ENCODE measurements at places on chromosomes 12 and 14. TPM values are rescaled to one million over a fixed set of nuclear protein-coding genes. Genes with fewer than 3 reads are reported as not detected.
A peak's percentile ranks its signal among the peaks of the same experiment; 100 is the strongest.

- no peaks in the 10 kb centered on the region for H3K36me3 ChIP-seq
- H3K4me1 ChIP-seq = no peaks in the 10 kb centered on the region
- H3K27ac ChIP-seq = no peak overlapping the region
- no peak overlapping the region for H3K4me3 ChIP-seq
These were observed 115.1 kb downstream of the RIN3 start for GRCh38 chr14:92628636-92629035.

The OASL gene
- polyA plus RNA-seq = 0.57 TPM

DNA sequence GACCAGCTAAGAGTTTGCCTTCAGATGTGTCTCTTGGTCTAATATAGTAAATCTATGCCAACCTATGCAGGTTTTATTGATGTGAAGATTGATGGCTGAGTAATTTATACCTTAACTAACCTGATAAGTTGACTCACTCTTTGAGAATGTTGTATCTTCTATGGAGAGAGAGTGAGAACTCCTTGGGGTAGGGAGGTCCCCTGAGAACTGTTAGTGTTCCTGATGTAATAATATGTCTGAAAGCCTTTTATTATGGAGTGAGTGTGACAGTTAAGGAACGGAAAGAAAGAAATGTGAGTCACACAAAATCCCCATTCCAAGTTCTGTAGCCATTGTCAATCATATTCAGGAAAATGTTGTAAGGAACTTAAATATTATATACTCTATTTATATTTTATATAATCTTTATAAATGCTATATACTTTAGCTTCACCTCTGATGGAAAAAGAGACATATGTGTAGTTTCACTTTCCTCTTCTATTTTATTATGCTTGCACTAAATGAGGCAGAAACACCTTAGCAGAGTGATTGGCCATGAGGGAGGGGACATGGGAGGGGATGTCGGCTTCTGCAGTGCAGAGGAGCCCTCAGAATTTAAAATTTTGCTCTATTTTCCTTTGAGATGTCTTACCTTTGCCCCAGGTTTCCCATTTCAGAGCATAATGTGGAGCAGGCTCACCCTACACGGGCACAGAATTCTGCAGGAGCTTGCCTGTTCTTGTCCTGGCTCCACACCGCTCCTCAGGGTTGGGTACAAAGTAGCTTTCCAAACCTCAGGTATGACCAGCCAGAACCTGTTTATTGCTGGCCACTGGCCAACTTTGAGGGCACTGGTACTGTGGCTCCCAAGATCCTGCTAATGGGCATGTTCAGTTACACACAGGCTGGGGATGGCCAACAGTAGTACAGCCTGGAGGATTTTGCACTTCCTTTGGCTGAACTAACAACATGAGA, 57.7 kb downstream of the ARF6 start:
- H3K27me3 ChIP-seq = no peaks in the 10 kb centered on the region
- peaks cover 14% of the 10 kb centered on the region for H3K4me1 ChIP-seq
- H3K36me3 ChIP-seq = no peaks in the 10 kb centered on the region

- no peaks in the 10 kb centered on the region for H3K27me3 ChIP-seq
- H3K27ac ChIP-seq = no peak overlapping the region
- no peaks in the 10 kb centered on the region for H3K36me3 ChIP-seq
- H3K4me3 ChIP-seq = no peak overlapping the region
- H3K4me1 ChIP-seq = peaks cover 16% of the 10 kb centered on the region
- DNase-seq = no peak
These were observed 180.7 kb upstream of the PRICKLE1 start for GRCh38 chr12:42770261-42770660.

The GPR84 gene
- 0.37 TPM for polyA plus RNA-seq

- peaks cover 3% of the 10 kb centered on the region for H3K4me1 ChIP-seq
- no peak overlapping the region for H3K4me3 ChIP-seq
- no peak overlapping the region for H3K27ac ChIP-seq
- DNase-seq = no peak
- no peaks in the 10 kb centered on the region for H3K27me3 ChIP-seq
These were observed 48.1 kb downstream of the PTPN11 start for GRCh38 chr12:112466835-112467234.

- peak overlapping the region; percentile 67 for H3K27ac ChIP-seq
- peaks cover 4% of the 10 kb centered on the region for H3K4me1 ChIP-seq
- no peak for DNase-seq
- no peak overlapping the region for H3K4me3 ChIP-seq
- no peaks in the 10 kb centered on the region for H3K27me3 ChIP-seq
These were observed 230.8 kb downstream of the FOXN3 start for GRCh38 chr14:89185919-89186855.

DNA sequence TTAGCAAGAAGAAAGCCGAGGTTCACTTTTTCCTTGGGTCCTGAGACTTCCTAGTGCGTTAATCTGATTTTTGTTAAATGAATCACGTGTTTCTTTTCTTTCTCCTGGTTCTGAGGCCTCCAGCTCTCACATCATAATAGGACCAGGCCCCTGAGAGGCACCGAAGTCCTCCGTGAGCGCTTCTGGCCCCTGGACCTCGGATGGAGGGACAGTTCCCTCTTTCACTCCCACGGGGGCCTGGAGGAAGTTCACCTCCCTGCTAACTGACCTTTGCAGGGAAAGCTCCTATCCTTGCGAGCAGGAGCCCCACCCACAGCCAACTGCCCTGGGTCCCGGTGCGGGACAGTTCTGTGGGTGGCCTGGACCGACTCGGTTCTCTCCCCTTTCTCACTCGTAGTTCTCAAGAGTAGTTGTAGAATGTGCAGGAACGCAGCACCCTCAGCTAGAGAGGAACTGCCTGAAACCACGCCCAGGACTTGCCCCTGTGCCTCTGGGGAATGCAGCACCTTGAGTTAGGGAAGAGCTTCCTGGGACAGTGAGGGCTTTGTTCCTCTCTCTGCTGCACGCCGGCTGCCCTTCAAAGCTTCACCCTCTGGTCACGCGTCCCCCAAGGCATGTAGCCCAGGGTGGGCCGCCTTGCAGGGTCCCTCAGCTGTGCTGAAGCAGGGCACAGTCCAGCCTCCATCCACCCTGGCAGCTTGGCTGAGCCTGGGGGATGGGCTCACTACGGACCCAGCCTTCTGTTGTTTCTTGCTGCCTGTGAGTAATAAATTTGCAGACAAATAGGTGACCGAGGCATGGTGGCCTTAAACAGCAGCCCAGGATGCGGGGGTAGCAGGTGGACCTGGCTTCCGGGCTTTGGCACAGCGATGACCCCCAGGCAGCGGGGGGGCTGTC, 264.6 kb downstream of the ADGRD1 start:
- H3K27ac ChIP-seq = no peak overlapping the region
- no peaks in the 10 kb centered on the region for H3K36me3 ChIP-seq
- no peaks in the 10 kb centered on the region for H3K4me1 ChIP-seq
- DNase-seq = no peak
- H3K27me3 ChIP-seq = no peaks in the 10 kb centered on the region
- H3K4me3 ChIP-seq = no peak overlapping the region

Measured in heart left ventricle (tissue), 16 donors.